SK-N-DZ (cell line): ENCODE measurements at places on chromosomes 2 and 18.
A peak's percentile ranks its signal among the peaks of the same experiment; 100 is the strongest.

GRCh38 chr2:17827316-17827715, 11.1 kb downstream of the MSGN1 start:
- DNase-seq: no peak

GRCh38 chr18:69031571-69031970, 233.7 kb downstream of the CCDC102B start:
- no peak for DNase-seq

- no peak for DNase-seq
Measured at GRCh38 chr18:79905389-79905911, 46.0 kb downstream of the SLC66A2 start.

GRCh38 chr18:75218065-75218923, 7.7 kb downstream of the TSHZ1 start:
- DNase-seq: no peak

GRCh38 chr2:45743531-45744396, 92.3 kb downstream of the PRKCE start:
- DNase-seq: no peak

DNA sequence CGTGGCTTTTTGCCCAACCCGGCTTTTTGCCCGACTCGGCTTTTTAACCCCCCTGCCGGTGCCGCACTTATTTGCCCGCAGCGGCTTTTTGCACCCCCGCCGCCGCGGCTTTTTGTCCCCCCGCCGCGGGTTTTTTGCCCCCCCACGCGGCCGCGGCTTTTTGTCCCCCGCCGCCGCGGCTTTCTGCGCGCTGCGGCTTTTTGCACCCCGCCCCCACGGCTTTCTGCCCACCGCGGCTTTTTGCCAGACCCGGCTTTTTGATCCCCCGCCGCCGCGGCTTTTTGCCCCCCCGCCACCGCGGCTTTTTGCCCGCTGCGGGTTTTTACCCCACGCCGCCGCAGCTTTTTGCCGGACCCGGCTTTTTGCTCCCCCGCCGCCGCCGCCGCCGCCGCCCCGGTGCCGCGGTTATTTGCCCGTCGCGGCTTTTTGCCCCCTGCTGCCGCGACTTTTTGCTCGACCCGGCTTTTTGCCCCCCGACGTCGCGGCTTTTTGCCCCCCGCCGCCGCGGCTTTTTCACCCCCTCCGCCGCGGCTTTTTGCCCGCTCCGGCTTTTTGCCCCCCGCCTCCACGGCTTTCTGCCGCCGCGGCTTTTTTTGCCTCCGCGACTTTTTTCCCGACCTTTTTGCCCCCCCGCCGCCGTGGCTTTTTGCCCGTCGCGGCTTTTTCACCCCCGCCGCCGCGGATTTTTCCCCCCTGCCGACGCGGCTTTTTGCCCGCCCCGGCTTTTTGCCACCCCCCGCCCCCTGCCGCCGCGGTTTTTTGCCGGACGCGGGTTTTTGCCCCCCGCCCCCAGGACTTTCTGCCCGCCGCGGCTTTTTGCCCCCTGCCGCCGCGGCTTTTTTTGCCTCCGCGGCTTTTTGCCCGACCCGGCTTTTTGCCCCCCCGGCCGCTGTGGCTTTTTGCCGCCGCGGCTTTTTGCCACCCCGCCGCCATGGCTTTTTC, 2786.5 kb downstream of the RPIA start:
- peak; percentile 43 for DNase-seq

DNA sequence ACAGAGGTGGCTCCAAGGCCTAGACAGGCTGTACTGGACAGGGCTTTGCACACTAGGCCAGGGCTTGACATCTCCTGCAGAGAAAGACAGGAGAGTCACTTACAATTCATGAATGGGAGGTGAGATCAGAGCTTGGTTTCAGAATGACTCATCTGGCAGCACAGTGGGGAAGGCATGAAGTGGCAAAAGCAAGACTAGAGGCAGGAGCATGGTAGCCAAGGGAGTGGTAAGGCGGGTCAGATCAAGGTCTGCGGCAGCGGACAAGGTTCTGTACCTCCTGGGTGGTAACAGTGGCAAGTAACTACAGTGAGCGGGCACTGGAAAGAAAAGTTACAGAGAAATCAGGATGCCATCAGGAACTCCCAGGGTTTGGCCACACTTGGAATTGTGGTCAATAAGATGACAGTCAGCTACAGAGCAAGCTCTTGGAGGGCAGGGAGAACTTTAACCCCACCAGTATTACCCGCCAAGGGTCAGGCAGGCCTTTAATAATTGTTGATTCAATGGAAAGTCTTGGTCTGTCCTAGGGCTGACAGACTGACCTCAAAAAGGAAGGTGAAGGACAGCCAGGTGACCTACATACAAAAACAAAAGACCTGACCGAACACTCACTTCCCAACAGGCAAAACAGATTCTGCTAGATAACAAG, 5.7 kb downstream of the MCFD2 start:
- no peak for DNase-seq

DNA sequence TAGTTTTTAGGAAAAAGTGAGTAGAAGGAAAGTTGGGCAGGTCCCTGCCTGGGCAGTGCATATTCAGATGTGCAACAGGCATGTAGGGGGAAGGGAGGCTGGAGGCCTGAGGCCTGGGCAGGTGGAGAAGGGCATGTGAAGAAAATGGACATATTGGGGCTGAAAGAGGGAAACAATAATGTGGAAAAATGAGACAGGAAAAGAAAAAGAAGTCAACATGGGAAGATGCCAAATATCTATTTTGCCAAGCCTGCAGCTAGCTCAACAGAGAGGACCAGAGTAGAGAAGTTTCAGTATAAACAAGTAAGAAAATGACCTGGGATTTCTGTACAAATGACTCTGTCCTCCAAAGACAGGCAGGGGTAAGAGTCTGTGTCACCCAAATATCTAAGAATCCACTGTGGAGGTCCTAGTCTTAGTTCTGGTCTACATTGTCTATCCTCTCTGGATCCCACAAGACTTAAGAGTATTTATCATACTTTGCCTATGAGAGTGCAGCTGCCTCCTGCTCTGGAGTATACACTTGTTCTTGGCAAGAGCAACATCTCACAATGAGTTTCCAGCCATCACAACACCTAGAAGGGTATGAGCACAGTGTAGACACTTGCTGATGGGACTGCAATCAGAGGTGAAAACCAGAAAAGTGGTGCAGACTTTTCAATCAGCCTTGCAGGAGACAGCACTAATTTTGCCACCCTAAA, 80.2 kb downstream of the CLHC1 start:
- no peak for DNase-seq

GRCh38 chr2:229591611-229592010, 122.7 kb downstream of the DNER start:
- DNase-seq: peak; percentile 16

DNA sequence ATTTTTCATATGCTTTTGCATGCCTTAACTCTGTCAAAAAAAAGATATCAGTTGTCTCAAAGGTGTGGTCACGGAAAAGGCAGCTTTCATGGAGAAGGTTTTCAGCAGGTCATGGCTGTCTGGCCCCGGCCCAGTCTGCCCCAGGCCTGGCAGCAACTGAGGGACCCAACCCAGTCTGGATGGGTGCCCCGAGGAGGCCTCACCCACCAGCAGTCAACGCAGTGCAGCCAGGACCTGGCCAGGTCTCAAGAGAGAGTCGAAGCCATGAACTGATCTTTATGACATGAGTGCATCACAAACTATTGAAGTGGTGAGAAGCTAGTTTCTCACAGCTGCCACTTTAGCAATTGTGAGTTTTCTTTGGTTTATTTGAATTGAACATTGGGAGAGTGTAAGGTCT, 7.9 kb downstream of the TUBB6 start:
- DNase-seq: no peak

- DNase-seq: no peak
Measured at GRCh38 chr2:52857722-52858121, 909.9 kb upstream of the CHAC2 start.

GRCh38 chr2:5945742-5946141, 253.6 kb downstream of the SOX11 start:
- no peak for DNase-seq

GRCh38 chr2:98515250-98515991, 70.8 kb downstream of the INPP4A start:
- DNase-seq: no peak

DNA sequence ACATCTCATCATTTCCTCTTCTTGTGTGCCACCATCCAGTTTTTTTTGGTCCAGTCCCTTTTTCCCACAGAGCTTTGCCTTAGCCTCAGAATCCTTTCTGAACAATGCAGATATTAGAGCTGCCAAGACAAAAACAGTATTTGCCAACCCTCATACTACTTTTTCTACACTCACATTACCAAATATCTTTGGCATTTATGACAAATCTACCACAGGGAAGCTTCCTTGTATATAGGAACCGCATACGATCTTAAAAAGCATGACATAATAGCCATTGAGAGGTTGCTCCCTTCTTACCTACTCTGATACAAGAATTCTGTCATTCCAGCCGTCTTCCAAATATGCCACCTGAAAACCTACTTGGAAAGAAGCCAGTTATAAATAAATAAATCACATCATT, 9.4 kb downstream of the ZNF24 start:
- DNase-seq: no peak

DNA sequence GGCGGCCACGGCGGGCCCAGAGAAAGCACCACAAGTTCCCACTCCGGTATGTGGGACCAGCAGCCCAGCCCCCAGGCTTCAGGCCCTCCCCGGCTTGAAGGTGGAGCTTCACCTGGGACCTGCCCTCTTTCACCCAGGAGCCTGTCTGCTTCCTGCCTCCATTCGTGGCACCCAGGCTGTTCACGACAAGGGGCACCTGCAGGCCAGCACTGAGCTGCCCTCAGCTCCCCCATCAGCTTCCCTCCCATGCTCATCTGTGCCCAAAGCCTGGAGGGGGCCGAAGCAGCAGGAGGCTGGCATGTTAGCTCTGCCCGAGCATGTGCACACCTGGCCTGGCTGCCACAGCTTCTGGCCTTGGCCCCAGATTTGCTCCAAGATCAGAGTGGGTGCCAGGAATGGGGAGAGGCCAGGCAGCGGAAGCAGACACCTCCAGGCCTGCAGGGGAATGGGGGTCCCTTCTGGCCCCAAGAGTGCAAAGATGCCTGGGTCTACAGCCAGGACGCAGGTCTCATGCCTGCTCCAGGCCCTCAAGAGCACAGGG, 312.4 kb upstream of the SYT4 start:
- no peak for DNase-seq

- no peak for DNase-seq
Measured at GRCh38 chr18:80204142-80204541, 43.2 kb downstream of the PARD6G start.

- DNase-seq: no peak
Measured at GRCh38 chr18:80148326-80149199, 39.5 kb downstream of the ADNP2 start.

GRCh38 chr2:217835931-217836891, 166.6 kb downstream of the TNS1 start:
- DNase-seq: peak; percentile 10

DNA sequence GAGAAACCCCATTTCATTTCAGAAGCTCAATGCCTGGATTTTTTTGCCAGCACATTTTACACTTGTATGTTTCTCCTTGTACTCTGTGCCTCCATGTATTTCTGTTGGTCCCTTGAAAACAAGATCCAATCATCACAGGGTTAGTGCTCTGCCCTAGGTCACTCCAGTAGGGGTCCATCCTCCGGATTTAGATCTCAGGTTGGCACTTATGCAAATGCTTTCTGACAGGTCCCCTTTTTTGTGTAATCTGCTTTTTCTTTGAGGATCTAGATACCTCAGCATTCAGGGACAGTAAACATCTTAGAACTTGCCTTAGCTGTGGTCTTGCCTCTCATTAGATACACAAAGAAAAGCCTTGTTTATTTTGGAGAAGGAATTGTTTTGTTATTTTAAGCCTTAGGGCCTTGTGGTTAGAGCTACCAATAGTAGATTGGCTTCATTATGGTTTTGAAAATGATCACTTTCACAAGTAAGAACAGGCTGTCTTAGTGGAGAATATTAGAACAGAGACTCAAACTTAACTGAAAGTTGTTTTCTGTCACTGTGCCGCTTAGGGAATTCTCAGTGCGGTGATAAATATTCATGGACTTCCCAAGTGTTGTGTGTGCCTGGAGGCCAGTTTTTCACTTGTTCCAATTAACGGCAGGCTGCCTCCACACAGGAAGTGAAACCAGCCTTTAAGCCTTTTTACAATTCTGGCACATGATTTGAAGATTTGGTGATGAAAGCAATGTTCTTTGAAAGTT, 7.8 kb downstream of the MERTK start:
- no peak for DNase-seq

DNA sequence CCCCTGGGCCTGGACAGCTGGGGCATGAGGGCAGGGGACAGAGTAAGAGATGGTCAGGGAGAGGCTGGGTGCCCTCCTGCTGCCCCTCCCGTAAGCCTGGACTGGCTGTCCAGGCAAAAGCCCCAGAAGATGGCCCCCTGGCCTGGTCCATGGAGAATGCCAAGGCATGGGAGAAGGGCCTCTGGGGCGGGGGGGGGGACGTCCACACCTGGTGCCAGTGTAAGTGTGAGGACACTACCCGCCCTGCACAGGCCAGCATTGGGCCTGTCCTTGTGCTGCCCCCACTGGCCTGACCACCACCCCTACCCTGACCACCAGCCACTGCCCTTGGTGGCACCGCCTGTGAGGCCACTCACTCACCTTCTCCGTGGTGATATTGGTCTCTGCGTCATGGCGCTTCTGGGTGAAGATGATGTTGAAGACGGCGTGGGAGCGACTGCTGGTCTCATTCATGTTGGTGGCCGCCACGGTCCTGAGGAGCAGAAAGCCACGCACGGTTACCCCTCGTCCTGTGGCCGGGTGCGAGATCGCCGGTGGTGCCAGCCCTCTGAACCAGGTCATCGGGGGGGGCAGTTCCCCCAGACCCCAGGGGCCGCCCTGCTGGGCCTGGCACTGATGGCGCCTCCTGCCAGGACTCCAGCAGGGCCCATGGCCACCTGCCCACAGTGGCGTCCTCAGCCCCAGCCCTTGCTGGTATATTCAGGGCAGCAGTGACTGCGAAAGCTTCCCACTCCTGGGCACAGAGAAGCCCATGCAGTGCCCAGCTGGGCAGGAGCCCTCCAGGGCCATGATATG, 35.2 kb downstream of the KIF1A start:
- DNase-seq: no peak

- DNase-seq: no peak
Measured at GRCh38 chr2:52386433-52387030, 1354.6 kb upstream of the NRXN1 start.

GRCh38 chr2:239778042-239778851, 246.9 kb downstream of the NDUFA10 start:
- no peak for DNase-seq

DNA sequence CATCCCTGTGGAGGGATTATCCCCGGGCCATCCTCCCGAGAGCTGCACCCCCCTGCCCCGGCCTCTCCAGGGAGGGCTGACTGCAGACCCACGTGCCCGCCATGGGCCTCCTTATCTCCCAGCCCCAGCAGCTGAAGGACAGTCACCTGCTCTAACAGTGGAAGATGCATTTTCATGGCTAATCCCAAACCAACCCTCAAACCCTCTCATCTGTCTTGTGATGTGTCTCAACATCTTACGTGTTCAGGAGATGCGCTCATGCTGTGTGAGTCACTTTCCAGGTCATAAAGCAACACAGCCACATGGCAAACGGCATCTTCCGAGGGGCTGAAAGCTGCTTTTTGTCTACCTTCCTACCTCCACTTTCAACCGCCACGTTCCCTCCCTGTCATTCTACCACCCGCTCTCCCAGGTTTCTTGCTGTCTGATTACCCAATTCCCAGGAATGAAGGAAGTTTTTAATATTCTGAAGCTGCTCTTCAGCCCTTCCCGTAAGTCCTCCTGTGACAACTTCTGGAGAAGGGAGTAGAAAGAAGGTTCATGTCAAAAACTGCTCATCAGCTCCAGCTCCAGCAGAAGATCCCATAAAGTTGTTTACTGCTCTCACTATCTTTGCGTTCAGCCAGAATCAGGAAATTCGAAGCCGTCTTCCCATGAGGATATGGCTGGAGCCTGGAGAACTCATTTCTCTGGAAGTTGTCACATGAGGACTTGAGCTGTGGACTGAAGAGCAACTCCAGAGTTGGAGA, 54.5 kb downstream of the MBP start:
- no peak for DNase-seq
